ENCODE measurements at places on chromosomes 4 and X.

DNA sequence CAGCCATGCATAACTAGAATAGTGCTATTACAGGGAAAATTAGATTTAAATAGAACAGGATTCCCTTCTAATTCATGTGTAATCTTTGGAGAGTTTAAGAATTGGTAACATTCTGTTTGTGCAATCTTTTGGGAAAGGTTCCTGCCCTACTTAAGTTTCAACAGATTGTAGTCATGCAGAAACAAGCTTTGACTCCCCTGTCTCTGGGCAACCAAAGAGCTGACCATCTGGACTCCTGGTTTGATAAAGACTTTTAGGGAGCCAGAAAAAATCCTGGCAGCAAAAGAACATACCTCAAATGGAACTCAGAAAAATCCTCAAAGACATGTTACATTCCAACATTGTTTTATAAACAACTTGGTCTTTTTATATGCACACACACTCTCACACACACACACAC, 191.1 kb upstream of the NEIL3 start:
- no peak for DNase-seq

- DNase-seq = peak; percentile 77
Measured at GRCh38 chr4:184383497-184384055, 90.8 kb downstream of the IRF2 start.

DNA sequence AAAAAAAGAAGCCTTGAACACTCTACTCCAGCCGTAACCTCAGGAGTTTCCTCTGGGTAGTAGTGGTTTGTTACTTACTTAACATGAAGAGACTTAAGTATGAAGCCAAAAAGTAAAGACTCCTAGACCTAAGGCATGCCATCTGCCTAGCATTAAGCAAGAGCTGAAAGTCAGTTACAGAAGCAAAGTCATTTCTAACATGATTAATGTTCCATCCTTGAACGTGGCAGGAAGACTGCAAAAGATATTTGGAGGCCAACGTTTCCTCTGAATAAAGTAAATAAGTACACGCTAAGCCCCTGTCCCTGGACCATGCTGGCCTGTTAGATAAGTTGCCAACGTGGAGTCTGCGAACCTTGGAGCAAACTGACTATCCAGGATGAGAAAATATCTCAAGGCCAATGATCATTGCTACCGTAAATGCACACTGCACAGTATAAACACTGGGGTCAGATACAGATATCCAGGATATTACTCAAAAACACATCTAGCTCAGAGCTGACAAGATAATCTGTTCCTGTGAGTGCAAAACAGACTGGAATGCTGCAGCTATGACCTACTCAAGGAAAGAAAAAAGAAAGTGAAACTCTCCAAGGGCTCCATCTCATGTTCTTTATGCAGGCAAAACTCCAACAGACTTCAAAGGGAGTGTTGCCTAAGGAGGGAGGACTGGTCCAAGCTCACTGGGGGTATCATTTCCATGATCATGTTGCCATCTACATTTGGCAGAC, 255.8 kb downstream of the COL25A1 start:
- no peak for DNase-seq

DNA sequence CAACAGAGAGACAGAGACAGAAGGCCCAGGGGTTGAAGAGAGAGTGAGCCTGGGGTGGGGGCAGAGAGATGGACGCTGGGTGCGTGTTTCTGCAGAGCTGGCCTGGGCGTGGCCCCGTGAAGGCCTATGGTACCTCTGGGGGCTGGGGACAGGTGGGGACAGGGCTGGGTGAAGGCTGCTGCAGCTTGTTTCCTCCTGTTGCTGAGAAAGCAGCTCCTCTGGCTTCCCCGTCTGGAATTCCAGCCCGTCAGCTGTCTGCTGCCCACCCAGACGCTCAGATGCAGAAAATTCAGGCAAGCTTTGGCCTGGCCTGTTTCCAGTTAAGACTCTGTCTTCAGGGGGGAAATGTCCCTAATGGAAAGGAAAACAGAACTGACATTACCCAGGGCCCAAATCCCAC, 76.8 kb upstream of the PSAPL1 start:
- no peak for DNase-seq

- no peak for DNase-seq
Measured at GRCh38 chrX:63993936-63994335, 208.9 kb upstream of the ARHGEF9 start.

- no peak for DNase-seq
Measured at GRCh38 chrX:46686003-46686645, 72.8 kb downstream of the SLC9A7 start.

DNA sequence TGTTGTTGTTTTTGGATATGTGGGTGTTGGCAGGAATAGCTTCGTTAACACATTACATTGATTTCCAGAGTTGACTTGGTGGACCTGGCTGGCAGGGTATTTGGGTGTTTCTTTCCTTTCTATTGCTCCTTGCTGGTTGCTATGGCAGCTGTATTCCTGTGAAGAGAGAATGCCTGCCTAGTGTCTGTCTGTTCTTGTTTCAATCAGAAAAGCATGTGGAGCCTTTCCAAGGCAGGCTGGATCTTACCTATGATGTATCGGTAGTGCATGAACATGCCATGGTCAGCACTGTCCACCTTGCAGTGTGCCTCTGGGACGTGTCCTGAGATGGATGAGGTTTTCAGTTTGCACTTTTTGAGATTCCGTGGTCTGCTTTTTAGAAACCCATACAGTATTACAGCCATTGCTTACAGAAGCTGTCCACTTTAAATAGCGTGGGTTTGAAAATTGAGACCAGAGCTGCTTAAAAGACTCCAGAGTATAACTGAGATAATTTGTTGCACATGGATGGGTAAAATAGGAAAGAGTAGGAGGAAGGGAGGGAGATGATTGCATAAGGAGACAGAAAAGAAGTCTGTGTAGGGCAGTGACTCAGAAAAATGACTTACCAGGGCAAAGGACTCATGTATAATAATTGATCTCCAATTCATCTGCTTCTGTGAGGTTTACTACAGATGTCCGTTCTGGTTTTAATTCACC, 20.0 kb upstream of the AADAT start:
- DNase-seq = no peak

- no peak for DNase-seq
Measured at GRCh38 chr4:77564231-77564630, 41.4 kb upstream of the CXCL13 start.

DNA sequence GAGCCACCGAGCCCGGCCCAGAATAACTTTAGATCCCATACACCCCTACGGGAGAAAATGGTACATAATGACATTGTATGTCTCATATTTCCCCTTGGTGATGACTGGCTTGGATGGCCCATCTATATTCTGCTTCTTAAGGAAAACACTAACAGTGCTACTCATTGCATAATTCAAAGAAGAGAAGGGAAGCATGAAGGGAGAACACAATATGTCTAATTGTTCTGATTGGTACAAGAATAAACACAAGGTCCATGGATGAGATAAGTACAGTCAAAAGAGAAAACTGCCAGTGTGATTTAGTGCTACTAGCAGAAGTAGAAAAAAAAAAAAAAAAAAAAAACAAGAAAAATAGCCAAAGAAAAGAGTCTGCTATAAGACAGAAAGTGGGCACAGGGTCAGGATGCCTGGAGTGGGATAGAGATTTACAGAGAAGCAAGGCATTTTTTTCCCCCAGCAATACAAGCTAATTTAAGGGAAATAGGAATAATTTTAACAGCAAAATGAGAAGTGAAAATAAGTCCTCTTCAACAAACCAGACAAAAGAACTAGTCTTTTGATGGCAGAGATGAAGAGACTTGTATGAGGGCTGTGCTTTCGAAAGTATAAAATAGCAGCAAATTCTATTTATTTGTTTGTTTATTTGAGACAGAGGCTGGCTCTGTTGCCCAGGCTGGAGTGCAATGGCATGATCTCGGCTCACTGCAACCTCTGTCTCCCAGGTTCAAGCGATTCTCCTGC, 96.5 kb upstream of the MAP3K15 start:
- DNase-seq = no peak

- DNase-seq = no peak
Measured at GRCh38 chrX:138018145-138018799, 452.3 kb downstream of the ZIC3 start.

- no peak for DNase-seq
Measured at GRCh38 chr4:92433272-92433758, 129.5 kb downstream of the GRID2 start.

DNA sequence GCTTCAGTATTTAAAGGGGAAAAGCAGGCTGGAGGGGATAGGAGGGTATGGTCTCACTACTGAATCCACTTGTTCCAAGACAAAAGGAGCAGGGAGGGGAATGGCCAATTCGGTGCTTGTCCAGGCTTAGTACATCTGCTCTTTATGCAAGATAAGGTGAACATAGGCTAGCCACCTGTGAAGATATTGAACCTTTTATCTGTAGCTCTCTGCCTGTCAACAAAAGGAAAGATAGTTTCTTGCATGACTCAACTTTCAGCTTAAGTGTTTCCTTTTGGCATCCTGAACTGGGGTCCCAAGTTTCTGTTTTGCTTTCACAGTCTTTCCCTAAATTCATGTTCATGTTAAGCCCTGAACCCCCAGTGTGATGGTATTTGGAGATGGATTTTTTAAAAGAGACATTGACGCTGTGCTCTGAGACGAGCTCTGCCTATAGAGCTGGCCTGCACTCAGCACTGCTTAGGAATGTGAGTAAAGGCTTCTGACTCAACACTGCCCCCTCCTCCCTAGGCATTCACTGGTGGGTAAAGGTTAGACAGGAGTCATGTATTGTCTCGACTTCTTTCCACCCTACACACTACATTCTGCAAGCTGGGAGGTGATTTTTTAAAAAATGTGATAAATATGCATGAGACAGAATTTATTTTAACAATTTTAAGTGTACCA, 28.2 kb downstream of the FAM149A start:
- DNase-seq = no peak

DNA sequence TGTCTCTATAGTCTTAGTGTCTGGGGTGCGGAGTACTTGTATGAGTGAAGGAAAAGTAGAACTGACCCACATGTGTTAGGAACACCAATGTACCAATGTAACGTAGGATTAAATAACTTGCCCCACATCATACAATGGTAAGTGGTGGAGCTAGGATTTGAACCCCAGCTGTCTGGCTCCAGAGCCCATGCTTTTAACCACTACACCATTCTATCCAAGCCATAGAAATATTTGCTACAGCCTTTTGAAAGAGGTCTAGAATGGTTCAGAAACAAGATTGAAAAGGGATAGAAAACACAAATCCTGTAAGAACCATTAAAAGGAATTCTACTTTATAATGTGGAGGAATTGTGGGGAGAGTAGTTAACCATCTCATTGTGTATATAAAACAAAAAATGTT, 169.9 kb upstream of the ATP6AP2 start:
- DNase-seq = no peak

- DNase-seq = no peak
Measured at GRCh38 chr4:24913119-24913485, 260 bp upstream of the CCDC149 start.

- DNase-seq = no peak
Measured at GRCh38 chr4:35757836-35758235, 486.5 kb downstream of the ARAP2 start.

GRCh38 chr4:175944126-175944910, 121.3 kb upstream of the WDR17 start:
- no peak for DNase-seq

DNA sequence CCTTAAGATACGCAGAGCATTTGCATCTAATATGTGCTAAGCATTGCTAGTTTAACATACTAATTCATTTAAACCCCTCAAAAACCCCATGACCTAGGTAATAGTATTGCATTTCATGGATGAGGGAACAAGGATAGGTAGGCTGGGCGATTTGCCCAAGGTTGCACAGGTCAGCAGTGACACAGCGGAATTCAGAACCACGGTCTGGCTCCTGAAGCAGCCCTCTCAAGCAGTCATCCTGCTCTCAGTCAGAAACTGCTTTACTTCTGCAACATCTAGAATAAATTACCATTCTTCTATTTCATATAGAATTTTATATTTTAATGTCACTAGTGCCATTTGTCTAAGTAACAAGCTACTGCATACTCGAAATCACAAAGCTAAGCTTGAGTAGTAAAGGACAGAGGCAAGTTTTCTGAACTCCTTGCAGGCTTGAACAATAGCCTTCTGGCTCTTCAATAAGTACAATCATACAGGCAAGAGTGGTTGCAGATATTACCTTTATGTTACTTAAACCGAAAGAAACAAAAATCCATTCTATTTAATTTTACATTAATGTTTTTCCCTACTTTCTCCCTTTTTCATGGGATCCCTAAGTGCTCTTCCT, 555 bp upstream of the SPP1 start:
- DNase-seq = no peak

GRCh38 chr4:124783847-124784246, 71.3 kb upstream of the ANKRD50 start:
- DNase-seq = no peak

DNA sequence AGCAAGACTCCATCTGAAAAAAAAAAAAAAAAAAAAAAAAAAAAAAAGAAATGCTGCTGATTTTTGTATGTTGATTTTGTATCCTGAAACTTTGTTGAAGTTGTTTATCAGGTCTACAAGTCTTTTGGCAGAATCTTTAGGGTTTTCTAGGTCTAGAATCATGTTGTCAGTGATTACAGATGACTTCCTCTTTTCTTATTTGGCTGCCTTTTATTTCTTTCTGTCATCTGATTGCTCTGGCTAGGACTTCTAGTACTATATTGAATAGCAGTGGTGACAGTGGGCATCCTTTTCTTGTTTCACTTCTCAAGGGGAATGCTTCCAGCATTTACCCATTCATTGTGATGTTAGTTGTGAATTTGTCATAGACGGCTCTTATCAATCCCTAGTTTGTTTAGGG, 334.4 kb downstream of the SPRY1 start:
- no peak for DNase-seq

- DNase-seq = peak; percentile 8
Measured at GRCh38 chr4:132642016-132642817, 506.9 kb upstream of the PCDH10 start.

- DNase-seq = no peak
Measured at GRCh38 chr4:92641409-92641808, 337.6 kb downstream of the GRID2 start.

GRCh38 chr4:28014469-28014868, 1153.8 kb downstream of the STIM2 start:
- no peak for DNase-seq

DNA sequence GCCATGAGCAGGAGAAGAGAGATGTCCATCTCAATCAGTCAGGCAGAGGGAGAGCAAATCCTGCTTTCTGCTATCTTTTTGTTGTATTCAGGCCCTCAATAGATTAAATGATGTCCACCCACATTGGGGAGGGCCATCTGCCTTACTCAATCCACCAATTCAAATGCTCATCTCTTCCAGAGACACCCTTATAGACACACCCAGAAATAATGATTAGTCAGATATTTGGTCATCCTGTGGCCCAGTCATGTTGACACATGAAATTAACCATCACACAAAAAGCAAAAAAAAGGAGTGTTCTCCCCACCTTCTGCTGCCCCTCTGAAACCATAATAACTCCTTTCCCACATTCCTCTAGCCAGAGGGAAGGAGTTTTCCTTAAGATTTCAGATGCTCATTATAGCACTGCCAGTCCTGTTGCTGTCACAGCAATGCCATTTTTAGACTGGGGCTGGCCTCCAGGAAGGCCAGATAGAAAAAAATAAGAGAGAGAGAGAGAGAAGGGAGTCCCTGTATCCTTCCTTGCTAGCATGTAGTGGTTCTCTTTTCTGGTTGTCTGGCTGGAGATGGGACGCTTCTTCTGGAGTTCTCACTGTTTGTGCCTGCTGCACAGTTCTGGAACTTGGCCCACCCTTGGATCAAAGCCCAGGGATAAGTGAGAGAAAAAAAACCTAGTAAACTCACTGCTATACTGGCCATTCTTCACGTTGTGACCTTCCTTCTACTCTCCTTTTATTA, 177.7 kb downstream of the RBM46 start:
- DNase-seq = no peak

GRCh38 chrX:97587171-97587570, 703.5 kb downstream of the RPA4 start:
- no peak for DNase-seq

GRCh38 chrX:31236231-31236630, 164.4 kb upstream of the FTHL17 start:
- DNase-seq = no peak

- no peak for DNase-seq
Measured at GRCh38 chr4:38832624-38833528, 23.7 kb downstream of the TLR6 start.
